ENCODE measurements at places on chromosomes 2 and 18.

- peaks cover 57% of the 10 kb centered on the region for H3K4me1 ChIP-seq
- H3K4me3 ChIP-seq: no peak overlapping the region
- no peak for DNase-seq
- no peaks in the 10 kb centered on the region for H3K27me3 ChIP-seq
- no peak overlapping the region for H3K27ac ChIP-seq
Observed at GRCh38 chr18:35073186-35074105, 32.2 kb downstream of the MAPRE2 start.

GRCh38 chr2:214674278-214674677, 135.2 kb downstream of the BARD1 start:
- DNase-seq: no peak
- no peak overlapping the region for H3K27ac ChIP-seq
- H3K4me1 ChIP-seq: no peaks in the 10 kb centered on the region
- no peaks in the 10 kb centered on the region for H3K36me3 ChIP-seq
- H3K4me3 ChIP-seq: no peak overlapping the region

- no peak for DNase-seq
- H3K4me1 ChIP-seq: no peaks in the 10 kb centered on the region
- no peak overlapping the region for H3K27ac ChIP-seq
- H3K36me3 ChIP-seq: no peaks in the 10 kb centered on the region
- H3K4me3 ChIP-seq: no peak overlapping the region
Observed at GRCh38 chr2:6186332-6187151, 494.4 kb downstream of the SOX11 start.

GRCh38 chr18:64972545-64972944, 778.3 kb upstream of the CDH7 start:
- H3K4me1 ChIP-seq: no peaks in the 10 kb centered on the region
- H3K4me3 ChIP-seq: no peak overlapping the region
- no peak overlapping the region for H3K27ac ChIP-seq
- H3K27me3 ChIP-seq: no peaks in the 10 kb centered on the region

DNA sequence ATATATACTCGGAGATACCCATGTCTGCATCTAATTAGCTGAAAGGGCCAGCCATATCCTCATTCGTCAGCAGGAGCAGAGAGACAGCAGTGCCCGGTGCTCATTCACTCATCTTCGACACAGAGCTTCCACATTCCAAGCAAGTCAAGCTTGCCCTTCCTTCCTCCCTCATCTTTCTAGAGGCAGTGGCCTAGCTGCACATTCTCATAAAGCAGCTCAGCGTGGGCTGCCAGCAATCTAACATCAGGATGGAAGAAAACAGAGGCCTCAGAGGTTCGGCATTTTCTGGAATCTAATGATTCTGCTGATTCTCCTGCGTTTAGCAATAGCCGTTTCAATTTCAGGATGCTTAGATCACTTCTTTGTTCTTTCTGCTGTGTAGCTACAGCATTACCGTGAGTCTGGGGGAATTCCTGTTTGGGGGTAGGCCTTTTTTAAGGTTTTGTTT, 68.8 kb downstream of the CLHC1 start:
- no peak for DNase-seq
- H3K4me1 ChIP-seq: no peaks in the 10 kb centered on the region
- H3K27me3 ChIP-seq: no peaks in the 10 kb centered on the region
- H3K27ac ChIP-seq: no peak overlapping the region
